ENCODE measurements at places on chromosomes 16 and 17. TPM values are rescaled to one million over a fixed set of nuclear protein-coding genes. Genes with fewer than 3 reads are reported as not detected.
A peak's percentile ranks its signal among the peaks of the same experiment; 100 is the strongest.

CHAD gene
- total RNA-seq, result not detected

- no peak overlapping the region for H3K27ac ChIP-seq
- H3K4me1 ChIP-seq, result peaks cover 40% of the 10 kb centered on the region
- no peaks in the 10 kb centered on the region for H3K27me3 ChIP-seq
Measured at GRCh38 chr16:79769270-79769927, 168.9 kb upstream of the MAF start.

- no peaks in the 10 kb centered on the region for H3K4me1 ChIP-seq
- peaks cover 16% of the 10 kb centered on the region for H3K27me3 ChIP-seq
- no peak for DNase-seq
- H3K4me3 ChIP-seq, result no peak overlapping the region
- H3K27ac ChIP-seq, result no peak overlapping the region
- peaks cover 7% of the 10 kb centered on the region for H3K36me3 ChIP-seq
Measured at GRCh38 chr17:78227455-78227916, 3.9 kb upstream of the TMEM235 start.

DNA sequence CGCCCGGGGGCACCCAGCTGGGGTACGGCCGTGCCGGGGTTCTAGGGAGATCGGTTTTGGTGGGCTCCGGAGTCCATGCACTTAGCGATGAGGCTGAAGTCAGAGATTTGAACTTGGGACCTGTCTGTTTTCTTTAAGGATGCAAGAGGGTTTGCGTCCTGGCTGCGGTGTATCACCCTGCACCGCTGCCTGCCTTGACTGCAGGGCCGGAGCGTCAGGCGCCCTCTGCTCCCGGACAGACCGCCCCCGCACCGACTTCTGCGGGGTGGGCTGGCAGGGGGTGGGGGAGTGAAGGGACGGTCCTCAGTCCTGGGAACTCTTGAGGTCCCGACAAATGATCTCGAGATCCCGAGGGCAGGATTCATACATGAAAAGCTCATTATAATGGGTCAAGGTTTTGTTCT is 701 bp downstream of the PDP2 start:
- no peak for DNase-seq
- H3K27me3 ChIP-seq, result no peaks in the 10 kb centered on the region
- peak overlapping the region; percentile 99 for H3K4me3 ChIP-seq
- H3K4me1 ChIP-seq, result peaks cover 23% of the 10 kb centered on the region
- peaks cover 12% of the 10 kb centered on the region for H3K36me3 ChIP-seq

DNA sequence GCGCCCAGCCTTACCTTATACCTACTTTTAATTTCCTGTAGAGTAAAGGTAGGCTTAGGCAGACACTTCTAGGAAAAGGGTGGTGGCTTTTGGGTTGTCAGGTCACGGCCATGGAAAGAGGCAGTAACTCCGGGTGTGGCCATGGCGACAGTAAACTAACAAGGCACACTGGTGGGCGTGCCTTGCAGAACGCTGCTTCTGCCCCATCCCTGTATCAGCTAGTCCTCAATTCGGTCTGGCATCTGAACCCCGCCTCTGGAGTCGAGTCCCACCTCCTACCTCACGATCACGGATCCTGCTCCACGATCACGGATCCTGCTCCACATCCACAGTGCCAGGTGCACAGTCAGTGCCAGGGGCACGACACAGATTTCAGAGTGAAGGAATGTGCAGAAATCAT is 5.6 kb downstream of the ADCY9 start:
- DNase-seq, result no peak
- peak overlapping the region; percentile 73 for H3K27ac ChIP-seq
- H3K36me3 ChIP-seq, result peaks cover 16% of the 10 kb centered on the region
- no peaks in the 10 kb centered on the region for H3K27me3 ChIP-seq
- no peak overlapping the region for H3K4me3 ChIP-seq

DNA sequence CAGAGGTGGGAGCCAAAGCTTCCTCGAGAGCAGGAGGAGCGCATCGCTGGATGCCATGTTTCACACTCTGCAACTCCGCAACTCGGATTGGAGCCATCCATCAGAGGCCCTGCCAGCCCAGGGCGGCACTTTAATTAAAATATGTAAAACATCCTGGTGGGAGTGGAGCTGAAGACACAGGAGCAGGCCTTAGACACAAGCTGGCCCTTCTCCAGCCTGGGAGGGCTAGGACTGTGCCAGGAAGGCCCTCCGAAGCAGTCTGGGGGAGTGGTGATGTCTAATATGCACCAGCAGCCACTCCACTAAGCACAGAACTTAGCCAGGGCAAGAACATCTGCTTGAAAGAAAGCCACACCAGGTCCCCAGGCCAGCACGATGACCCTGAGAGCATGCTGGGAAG is 5.8 kb upstream of the CCDC182 start:
- peaks cover 20% of the 10 kb centered on the region for H3K27me3 ChIP-seq
- no peak for DNase-seq
- H3K4me1 ChIP-seq, result peaks cover 2% of the 10 kb centered on the region
- no peaks in the 10 kb centered on the region for H3K36me3 ChIP-seq
- H3K27ac ChIP-seq, result no peak overlapping the region
- H3K4me3 ChIP-seq, result no peak overlapping the region

TPPP3 gene
- total RNA-seq, result 1.4 TPM

KCNG4 gene
- not detected for total RNA-seq

ITGAD gene
- total RNA-seq, result not detected

KIFC3 gene
- 196 TPM for total RNA-seq

- DNase-seq, result no peak
- H3K4me1 ChIP-seq, result no peaks in the 10 kb centered on the region
- H3K36me3 ChIP-seq, result no peaks in the 10 kb centered on the region
- no peak overlapping the region for H3K27ac ChIP-seq
- H3K4me3 ChIP-seq, result no peak overlapping the region
- H3K27me3 ChIP-seq, result peaks cover 20% of the 10 kb centered on the region
Measured at GRCh38 chr17:19873346-19873745, 5.6 kb upstream of the ULK2 start.

MRPL12 gene
- total RNA-seq, result 51.1 TPM

TNFRSF13B gene
- not detected for total RNA-seq

DNA sequence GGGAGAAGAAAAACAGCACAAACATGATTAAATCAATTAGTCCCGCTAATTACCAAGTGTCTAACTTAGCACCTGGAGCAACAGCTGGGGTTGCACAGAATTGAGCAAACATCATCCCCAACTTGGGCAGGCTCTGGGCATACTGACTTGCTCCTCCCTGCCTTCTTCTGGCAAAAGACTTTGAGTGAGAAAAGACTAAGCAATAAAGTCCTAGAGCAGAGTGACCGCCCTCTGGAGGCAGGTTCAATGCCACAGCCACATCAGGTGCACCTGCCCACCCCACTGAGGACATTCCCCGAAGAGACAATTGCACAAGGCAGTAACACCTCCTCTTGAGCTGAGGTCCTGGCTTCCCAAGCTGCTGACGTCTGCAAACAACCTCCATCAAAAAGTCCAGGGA is 358.3 kb downstream of the SOX9 start:
- H3K36me3 ChIP-seq, result no peaks in the 10 kb centered on the region
- H3K27ac ChIP-seq, result no peak overlapping the region
- H3K4me3 ChIP-seq, result no peak overlapping the region
- H3K4me1 ChIP-seq, result peaks cover 1% of the 10 kb centered on the region

GRCh38 chr17:77696721-77697460 is 261.6 kb upstream of the TNRC6C start:
- peaks cover 85% of the 10 kb centered on the region for H3K27me3 ChIP-seq
- no peaks in the 10 kb centered on the region for H3K36me3 ChIP-seq
- H3K27ac ChIP-seq, result no peak overlapping the region
- peaks cover 2% of the 10 kb centered on the region for H3K4me1 ChIP-seq

PHF23 gene
- 54.7 TPM for total RNA-seq

PTGES3L gene
- total RNA-seq, result 0.35 TPM

DNA sequence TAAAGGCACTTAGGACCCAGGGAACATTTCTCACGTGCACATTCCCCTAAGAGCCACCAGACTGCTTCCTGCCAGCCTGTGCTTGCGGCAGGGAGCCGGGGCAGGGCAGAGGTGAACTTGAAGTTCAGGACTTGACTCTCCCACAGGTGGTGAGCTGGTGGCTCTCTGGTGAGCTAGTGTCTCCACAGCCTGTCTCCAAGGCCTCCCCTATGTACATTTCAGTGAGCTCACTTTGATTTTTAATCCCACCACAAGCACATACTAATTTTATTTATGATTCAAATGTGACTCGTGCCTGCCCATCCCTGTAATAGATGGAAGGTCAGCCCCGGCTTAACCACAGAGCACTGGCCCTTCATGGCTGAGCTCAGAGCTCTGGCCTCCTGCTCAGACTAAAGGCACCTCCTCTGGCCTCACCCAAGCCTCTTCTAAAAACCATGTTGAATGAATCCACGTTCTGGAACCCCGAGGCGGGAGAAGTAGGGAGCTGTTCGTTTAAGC is 9.2 kb downstream of the SNN start:
- H3K4me1 ChIP-seq, result peaks cover 20% of the 10 kb centered on the region
- DNase-seq, result no peak
- H3K4me3 ChIP-seq, result no peak overlapping the region
- H3K27ac ChIP-seq, result no peak overlapping the region
- H3K27me3 ChIP-seq, result no peaks in the 10 kb centered on the region
- H3K36me3 ChIP-seq, result peaks cover 24% of the 10 kb centered on the region

EVI2A gene
- total RNA-seq, result not detected

KRT33A gene
- not detected for total RNA-seq

DNA sequence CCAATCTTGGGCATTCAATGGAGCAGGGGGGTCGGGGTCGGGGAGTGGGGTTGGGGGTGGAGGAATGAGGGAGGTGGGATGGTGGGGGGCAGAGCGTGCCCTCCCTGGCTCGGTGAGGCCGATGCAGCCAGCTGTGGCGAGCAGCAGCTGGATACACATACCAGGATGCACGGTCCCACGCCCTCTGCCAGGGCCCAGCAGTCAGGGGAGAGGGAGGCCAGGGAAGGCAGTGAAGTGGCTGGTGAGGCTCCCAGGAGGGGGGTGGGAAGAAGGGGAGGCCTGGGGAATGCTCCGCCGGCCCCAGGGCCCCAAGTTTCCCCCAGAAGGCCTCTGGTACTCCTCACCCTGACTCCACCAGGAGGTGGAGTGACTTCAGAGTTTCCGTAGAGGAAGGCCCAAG is 77.6 kb upstream of the LHX1 start:
- no peak overlapping the region for H3K4me3 ChIP-seq
- H3K4me1 ChIP-seq, result peaks cover 4% of the 10 kb centered on the region
- H3K27ac ChIP-seq, result no peak overlapping the region

DNA sequence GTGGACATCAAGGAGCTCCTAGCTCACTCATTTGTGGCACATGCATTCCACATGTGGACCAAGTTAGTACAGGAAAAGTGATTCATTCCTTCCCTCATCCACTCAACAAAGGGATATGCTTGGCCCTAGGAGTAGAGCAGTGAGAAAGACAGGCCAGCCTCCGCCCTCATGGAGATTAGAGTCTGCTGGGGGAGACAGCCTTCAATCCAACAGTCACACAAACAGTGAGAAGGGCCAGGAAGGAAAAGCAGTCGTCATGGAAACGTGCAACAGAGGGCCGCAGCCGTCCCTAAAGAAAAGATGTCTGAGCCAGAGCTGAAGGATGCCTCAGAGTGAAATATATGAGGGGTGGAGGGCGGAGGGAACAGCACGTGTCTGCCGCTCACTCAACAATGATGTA is 109.9 kb downstream of the VPS53 start:
- DNase-seq, result no peak
- H3K27me3 ChIP-seq, result no peaks in the 10 kb centered on the region
- peaks cover 34% of the 10 kb centered on the region for H3K36me3 ChIP-seq
- peaks cover 27% of the 10 kb centered on the region for H3K4me1 ChIP-seq

DNA sequence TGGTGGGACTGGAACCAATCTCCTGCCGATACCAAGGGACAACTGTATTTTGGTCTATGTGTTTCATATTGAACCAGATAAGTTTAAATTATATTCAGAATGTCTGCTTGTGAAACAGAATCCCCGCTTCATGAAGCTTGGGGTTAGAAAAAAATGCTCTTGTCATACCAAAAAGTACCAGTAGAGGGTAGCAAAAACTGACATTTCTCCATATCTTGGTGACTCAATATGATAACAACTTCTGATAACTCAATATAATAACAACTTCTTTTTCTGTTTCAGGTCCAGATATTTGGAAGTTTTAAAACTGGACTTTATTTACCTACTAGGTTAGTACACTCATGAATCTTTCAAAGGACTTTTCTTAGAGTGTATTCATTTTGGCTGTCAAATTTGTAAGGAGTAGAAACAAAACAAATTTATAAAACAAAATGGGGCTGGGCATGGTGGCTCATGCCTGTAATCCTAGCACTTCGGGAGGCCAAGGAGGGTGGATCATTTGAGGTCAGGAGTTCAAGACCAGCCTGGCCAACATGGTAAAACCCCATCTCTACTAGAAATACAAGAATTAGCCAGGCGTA is 52.3 kb upstream of the ADCY7 start:
- no peak for DNase-seq
- H3K4me1 ChIP-seq, result peaks cover 21% of the 10 kb centered on the region
- H3K27me3 ChIP-seq, result no peaks in the 10 kb centered on the region

GRCh38 chr16:46731691-46732555 is 16.2 kb downstream of the MYLK3 start:
- peaks cover 6% of the 10 kb centered on the region for H3K4me1 ChIP-seq
- H3K27me3 ChIP-seq, result no peaks in the 10 kb centered on the region
- no peak for DNase-seq
- H3K27ac ChIP-seq, result no peak overlapping the region

GP1BA gene
- not detected for total RNA-seq

GRCh38 chr17:17897442-17897841 is 60.7 kb upstream of the SREBF1 start:
- H3K4me3 ChIP-seq, result no peak overlapping the region
- no peaks in the 10 kb centered on the region for H3K27me3 ChIP-seq
- no peak overlapping the region for H3K27ac ChIP-seq
- peaks cover 30% of the 10 kb centered on the region for H3K4me1 ChIP-seq
- DNase-seq, result no peak

GRCh38 chr16:69890114-69890891 is 60.8 kb upstream of the CLEC18A start:
- DNase-seq, result peak; percentile 89
- H3K27me3 ChIP-seq, result no peaks in the 10 kb centered on the region
- peaks cover 31% of the 10 kb centered on the region for H3K36me3 ChIP-seq
- peak overlapping the region; percentile 12 for H3K4me3 ChIP-seq
- H3K27ac ChIP-seq, result peak overlapping the region; percentile 92

- H3K4me1 ChIP-seq, result peaks cover 23% of the 10 kb centered on the region
- peaks cover 13% of the 10 kb centered on the region for H3K36me3 ChIP-seq
- no peaks in the 10 kb centered on the region for H3K27me3 ChIP-seq
- no peak overlapping the region for H3K4me3 ChIP-seq
- peak overlapping the region; percentile 8 for H3K27ac ChIP-seq
- no peak for DNase-seq
Measured at GRCh38 chr16:53156516-53156915, 101.7 kb downstream of the CHD9 start.

GRCh38 chr16:72856797-72857196 is 191.1 kb downstream of the ZFHX3 start:
- H3K36me3 ChIP-seq, result peaks cover 8% of the 10 kb centered on the region
- DNase-seq, result no peak
- no peak overlapping the region for H3K27ac ChIP-seq
- H3K27me3 ChIP-seq, result no peaks in the 10 kb centered on the region
- peaks cover 64% of the 10 kb centered on the region for H3K4me1 ChIP-seq
- no peak overlapping the region for H3K4me3 ChIP-seq

SLC16A6 gene
- total RNA-seq, result 2.7 TPM

DNA sequence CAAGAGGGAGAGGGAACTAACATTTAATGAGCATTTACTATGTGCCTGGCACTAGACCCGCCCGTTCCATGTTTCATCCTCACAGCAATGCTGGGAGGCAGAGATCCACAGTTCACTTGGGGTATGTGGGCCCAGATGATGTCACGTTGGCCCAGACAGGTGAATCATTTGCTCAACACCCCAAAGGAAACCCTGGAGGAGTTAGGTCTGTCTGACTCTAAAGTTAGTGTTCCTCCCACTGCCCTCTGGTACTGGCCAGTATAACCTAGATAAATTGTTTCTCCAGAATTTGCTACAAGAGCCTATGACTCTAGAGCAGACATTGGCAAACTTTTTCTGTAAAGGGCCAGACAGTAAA is 164.6 kb downstream of the VPS53 start:
- H3K4me3 ChIP-seq, result no peak overlapping the region
- H3K27me3 ChIP-seq, result no peaks in the 10 kb centered on the region
- no peak overlapping the region for H3K27ac ChIP-seq
- H3K36me3 ChIP-seq, result peaks cover 44% of the 10 kb centered on the region

TRIM65 gene
- 26.3 TPM for total RNA-seq

Measured in osteocyte (in vitro differentiated cells).